Activated CD4-positive, alpha-beta T cell treated with anti-CD3 and anti-CD28 coated beads, Interleukin-2, amount 50 U/mL, for 24 hours (primary cell): ENCODE measurements at places on chromosomes 4 and X.

DNA sequence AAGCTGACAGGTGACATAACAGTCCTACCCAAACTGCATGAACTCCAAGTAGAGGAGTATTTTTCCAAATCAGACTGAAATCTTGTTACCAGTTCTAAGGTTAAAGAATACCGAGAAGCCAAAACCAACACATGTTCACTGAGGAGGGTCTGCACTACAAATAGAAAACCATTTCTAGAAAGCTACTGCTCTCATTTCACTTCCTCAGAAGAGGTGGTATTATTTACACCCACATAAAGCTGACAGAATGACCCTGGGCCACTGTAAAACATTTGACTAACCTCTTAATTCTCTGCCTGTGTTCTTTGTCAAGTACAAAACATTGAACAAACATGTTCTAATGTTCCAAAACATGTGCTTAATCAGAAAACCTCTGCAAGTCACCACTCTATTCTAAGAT lies 95.8 kb downstream of the IQCM start:
- DNase-seq, result no peak

GRCh38 chrX:19030805-19031204 lies 46.9 kb upstream of the PHKA2 start:
- no peak for DNase-seq

DNA sequence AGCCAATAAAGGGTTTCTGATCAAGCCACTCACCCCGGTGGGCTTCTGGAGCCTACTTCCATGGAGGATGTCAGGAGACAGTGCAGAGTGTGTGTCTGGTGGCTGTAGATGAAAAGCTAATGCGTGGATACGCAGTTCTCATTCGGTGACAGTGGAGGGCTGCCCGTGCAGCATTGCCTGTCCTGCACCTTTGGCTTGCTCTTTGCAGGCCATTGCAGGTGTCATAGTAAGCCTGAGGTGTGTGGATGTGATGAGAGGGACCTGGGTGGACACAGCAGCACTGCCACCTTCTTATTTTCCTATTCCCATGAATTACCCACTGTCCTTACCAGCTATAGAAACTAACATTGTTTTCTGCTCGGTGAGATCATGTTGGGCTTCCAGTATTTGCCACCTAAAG lies 101.2 kb downstream of the STK32B start:
- DNase-seq, result no peak

GRCh38 chr4:56505269-56506130 lies at the start of gene ARL9:
Gene ARL9 (plus strand): TSS chr4:56505791. CDS start chr4:56505863, 72 bp downstream.
- DNase-seq, result peak; percentile 45

DNA sequence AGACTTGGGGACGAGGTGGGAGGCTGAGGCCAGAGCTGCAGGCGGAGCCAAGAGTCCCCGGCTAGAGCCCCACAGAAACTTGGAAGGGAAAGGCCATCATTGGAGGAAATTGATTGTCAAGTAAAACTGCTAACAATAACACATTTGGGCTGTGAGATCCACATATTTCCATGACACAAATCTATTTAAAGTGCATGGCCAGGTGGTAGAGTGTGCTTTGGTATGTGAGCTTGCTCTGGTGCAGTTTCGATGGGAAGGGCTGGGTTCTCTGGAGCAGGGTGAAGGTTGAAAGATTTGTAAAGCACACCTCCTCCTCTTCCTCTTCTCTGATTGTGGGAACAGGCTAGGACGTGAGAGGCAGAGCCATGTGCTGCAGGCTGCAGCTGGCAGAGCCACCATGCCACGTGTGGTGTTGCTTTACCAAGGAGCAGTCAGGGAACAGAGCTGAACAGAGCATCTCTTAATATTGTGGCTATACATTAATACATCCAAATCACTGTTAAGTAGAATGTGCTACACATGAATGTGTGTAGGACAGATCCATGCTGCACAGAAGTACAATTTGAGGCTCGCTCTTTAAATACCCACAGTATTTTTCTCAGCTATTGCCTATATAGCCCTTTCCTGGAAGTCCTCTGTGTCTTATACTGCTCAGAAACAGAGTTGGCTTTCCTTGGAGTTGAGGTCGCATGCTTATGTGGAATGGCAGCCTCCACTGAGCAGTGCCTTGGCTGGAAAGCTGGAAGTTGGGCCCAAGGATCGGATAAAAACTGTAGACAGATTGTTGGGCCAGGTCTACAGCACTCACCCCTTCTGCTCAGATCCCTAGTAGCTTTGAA lies 37.7 kb downstream of the FHDC1 start:
- no peak for DNase-seq

DNA sequence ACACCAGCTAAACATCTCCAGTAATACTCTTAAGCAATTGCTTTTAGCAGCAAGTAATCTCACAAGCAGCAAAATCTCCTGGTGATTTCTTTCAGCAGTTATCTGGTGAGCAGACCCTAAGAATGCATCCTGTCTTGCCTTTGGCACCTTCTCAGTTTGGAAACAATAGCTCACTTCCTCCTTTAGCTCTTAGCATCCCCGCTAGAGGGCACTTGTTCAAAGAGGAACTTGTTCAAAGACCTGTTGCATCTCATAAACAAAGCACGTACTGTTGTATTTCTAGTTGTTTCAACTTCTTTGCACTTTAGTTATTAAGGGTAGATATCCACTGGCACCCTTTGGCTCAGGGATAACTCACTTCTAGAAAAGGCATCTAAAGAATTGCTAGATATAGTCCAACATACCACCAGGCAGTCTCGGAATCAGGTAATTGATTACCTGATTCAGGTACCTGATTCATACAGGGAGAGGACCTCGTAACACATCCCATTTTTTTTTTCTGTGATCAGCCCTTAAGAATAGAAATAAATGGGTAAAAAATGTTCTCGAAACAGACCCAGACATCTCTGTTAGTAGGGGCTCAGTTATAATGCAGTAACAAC lies 81.9 kb upstream of the QRFPR start:
- DNase-seq, result no peak

DNA sequence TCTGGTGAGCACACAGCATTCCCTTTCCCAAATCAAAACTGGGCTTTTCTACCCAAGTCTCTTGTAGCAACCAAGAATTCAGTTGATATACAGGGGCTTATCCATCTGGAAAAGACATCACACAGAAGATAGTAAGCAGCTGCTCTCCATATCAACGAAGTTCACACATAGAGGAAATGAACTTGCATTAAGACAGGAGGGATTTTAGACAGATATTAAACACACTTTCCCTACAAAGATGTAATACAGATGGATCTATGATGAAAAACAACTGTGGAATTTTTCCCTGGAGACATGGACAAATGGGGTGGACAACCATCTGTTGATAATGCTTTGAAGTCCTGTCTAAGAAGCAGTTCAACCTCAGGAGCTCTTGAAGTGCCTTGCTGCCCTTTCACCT lies 9.8 kb upstream of the PDE5A start:
- DNase-seq, result no peak

GRCh38 chr4:158189422-158189821 lies 16.6 kb upstream of the GASK1B start:
- no peak for DNase-seq

DNA sequence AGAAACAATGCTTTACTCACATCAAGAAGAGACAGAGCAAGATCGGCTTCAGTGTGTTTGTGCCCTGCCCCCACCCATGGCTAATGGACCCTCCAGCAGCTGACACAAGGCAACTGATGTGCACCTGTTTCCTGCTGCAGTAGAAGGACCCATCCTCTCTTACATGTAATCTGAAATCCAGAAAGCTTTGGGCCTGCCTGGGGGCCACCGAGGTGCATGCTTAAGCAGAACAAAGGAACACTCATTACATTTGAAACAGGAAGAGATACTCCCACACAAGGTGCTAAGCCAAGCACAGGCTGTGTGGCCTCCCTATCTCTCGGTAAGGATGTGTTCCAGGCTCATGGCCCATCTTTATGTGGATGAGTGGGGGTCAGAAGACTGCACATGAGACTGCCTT lies 338.0 kb downstream of the SPOCK3 start:
- DNase-seq, result no peak

DNA sequence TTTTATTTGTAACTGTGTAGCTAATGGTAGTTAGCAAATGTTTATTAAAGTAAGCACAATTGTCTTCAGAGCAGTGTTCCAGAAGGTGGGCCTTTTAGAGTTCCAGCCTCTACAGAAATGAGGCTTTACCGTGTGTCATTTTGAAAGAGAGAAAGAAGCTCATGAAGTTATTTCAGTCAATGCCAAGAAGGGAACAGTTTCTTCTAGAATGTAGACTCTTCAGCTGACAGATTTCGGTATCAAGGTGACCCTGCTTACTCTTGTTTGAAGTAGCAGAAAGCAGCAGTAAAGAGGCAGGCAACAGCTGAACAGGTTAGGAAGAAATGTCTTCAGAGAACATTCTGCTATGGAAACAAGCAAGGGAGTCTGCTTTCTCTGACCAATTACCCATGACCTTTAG lies 93.6 kb downstream of the TASL start:
- no peak for DNase-seq

DNA sequence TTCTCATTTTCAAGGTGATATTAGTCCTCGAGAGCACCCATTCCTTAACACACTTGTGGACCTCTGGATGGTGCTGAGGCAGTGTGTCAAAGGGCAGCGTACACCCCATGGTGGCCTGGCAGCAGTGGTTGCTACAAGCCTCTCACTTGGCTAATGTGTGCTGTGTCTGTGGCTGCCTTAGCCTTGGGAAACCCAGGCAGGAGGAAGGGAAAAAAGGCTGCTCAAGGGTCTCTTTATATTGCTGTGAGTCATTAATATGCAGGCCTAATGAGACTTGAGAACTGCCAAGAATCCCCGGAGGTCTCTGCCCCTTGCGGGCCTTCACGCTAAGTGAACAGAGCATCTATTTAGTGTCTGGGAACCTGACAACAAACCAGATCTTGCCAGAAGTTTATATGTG lies 7.0 kb downstream of the PCDH10 start:
- no peak for DNase-seq

DNA sequence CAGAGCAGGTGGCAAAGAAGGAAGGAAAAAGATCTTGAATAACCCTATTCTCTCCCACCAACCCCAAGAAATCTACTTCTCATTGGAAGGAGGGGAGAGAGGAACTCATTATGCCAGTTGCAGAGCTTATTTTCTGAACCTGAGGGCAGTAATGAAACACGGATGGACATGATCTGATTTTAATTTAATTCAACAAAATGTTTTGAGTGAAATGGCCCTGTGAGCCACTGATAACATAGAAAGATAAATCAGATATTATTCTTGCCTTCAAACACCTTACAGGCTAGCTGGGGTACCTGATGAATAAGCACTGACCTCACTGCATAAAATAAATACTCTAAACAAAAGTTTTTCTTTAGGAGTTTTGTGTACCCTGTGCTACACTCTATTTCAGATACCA lies 30.3 kb downstream of the DAPP1 start:
- DNase-seq, result no peak

GRCh38 chr4:55123791-55124190 lies 1.6 kb downstream of the KDR start:
- DNase-seq, result no peak
